NCI-H774 (cell line): ENCODE measurements at places on chromosomes 3 and 15.

GRCh38 chr3:149204390-149204991, 17.1 kb downstream of the CP start:
- no peak for DNase-seq

DNA sequence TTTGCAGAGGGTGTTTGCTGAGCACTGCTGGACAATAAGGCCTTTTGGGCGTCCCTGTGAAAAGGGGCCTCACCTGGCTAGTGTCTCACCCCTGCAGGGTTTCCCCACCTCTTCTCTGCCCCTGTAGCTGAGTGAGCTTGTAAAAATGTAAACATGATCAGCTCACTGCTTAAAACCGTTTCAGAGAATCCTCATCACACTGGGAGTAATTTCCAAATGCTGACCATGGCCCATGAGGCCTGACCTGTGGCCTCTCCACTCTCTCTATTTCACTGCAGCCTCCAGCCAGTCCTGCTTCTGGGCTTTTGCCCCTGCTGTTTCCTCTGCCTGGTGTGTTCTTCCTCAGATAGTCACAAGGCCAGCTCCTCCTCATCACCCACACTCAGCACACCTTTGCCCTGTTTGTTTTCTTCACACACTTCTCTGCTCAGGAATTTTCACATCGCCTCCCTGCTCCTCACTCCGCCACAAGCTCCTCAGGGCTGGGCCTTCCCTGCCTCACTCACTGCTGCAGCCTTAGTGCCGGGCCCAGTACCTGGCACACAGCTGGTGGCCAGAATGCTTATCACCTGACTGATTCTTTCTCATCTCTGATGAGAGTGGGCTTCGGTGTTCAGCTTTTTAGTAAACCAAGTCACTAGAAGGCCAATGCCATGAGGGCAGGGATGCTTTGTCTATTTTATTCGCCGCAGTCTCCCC, 79.3 kb upstream of the SEC13 start:
- DNase-seq, result no peak

- no peak for DNase-seq
Observed at GRCh38 chr15:52082197-52083036, 30.2 kb downstream of the BCL2L10 start.

- no peak for DNase-seq
Observed at GRCh38 chr3:108345492-108346205, 49.3 kb downstream of the HHLA2 start.

DNA sequence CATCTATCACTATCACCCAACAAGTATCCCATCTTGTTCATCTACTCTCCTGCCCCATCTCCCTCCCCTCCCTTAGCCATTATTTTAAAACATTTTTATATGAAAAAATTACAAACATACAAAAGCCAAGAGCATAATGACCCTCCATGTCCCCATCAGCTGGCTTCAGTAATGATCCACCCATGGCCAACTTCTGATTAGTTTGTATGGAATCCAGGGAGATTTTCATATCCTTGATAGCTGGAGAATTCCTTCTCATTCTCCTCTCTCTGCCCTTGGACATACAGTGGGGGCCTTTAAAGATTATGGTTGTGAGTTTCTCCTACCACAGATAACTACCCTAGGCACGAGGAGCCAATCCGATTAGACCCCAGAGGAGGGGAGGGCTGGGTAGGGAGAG, 40.2 kb downstream of the IRAK2 start:
- DNase-seq, result no peak

DNA sequence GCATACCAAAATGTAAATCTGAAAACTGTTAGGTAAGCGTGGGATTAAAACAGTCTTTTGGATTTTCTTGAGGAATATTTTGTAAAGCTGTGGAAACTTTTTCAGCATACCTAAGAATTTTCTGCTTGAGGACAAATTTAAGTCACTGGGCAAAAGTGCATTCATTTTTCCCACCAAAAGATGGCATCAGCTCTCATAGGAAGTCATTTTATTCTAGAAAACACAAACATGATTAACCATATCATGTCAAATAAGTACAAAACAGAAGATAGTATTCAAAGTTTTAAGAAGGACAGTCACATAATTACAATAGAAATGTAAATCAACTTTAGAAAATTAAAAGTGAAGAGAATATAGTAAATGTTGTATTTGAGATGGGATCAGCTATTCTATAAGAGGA, 63.5 kb downstream of the SLC49A4 start:
- no peak for DNase-seq

DNA sequence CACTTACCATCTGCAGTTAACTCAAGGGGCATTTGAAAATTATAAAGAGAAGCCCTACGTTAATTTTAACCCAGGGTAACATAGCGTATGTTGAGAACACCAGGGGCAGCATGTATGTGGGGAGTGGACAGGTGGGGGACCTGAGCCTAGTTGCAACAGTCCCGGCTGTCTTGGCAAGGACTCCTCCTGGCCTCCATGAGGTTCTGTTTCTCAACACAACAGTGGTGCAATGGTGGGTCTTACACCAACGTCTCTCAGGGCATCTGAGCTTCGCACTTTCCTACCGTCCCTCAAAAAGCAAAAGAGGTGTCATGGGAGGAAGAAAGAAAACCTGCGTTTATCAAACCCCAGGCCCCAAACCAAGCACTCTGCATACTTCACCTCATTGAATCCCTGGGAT, 50.6 kb downstream of the MGLL start:
- no peak for DNase-seq

DNA sequence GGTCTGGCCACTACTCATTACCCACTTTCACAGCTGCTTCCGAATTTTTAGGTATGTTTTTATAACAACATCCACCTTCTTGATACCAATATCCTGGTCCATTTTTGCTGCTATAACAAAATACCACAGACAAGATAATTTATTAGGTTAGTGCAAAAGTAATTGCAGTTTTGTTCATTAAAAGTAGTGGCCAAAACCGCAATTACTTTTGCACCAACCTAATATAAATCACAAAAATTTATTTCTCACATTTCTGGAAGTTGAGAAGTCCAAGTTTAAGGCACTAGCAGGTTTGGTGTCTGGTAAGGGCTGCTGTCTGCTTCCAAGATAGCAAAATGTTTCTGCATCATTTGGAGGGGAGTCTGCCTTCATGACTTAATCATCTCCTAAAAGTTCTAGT, 624.7 kb upstream of the ALCAM start:
- no peak for DNase-seq

DNA sequence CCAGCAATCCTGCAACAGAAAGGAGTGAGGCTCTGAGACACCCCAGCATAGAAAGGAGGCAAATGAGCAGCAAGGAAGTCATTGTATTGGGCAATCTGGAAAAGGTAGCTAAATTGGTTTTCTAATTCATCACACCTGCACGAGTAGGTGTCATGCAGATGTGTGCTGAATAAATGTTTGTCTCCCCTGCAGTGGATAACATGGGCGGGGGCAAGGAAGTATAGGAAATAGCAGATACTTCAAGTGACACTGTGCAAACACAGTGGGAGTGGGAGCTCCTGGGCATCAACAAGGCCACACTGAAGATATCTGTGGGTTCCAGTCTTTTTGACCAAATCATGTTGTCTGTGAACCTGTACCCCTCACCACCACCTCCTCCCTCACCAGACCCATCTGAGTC, 14.4 kb upstream of the HTR3E start:
- DNase-seq, result peak; percentile 34

DNA sequence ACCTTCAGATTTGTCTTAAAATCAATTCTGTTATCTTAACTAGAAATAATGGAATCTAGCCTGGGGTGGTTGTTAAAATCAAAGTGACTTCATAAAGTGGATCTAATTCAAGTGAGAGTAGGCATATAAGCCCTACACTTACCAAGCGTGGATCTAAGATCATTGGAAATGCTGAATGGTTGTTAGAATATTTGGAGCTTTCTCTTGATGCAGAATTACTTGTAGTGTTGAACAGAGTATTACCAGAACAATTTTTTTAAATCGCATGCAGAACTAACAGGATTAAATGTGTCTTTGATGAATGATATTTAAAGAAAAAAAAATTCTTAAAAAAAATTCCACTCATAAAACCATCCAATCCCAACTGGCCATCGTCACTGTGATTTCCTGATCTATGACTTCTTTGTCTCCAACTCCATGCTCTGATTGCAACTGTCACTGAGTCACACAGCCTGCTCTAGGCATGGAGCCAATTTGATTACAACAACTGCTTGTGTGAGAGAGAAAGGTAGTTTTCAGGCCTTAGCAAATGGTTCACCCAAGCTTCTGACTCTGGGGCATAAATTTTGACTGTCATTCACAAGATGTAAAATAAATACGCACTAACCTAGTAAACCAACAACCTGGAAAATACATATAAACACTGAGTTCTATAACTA, 25.9 kb upstream of the SPRED1 start:
- DNase-seq, result peak; percentile 30

DNA sequence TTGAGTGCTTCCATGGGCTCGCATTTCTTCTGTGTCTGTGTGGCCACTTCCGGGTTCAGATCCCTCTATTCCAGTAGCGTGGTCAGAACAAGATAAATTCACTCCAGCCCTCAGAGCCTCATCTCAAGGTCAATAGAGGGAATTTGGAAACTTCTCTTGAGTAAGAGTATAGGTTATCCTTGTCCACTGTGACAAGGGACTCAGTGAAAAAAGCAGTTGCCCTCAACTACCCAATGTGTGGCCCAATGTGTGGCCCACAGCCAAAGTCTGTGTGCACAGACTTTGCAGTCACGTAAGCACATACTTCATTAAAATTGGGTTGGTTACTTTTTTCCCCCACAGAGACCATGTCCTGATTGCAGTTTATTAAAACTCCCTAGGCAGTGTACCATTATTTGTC, 305.6 kb upstream of the SEMA6D start:
- DNase-seq, result no peak

DNA sequence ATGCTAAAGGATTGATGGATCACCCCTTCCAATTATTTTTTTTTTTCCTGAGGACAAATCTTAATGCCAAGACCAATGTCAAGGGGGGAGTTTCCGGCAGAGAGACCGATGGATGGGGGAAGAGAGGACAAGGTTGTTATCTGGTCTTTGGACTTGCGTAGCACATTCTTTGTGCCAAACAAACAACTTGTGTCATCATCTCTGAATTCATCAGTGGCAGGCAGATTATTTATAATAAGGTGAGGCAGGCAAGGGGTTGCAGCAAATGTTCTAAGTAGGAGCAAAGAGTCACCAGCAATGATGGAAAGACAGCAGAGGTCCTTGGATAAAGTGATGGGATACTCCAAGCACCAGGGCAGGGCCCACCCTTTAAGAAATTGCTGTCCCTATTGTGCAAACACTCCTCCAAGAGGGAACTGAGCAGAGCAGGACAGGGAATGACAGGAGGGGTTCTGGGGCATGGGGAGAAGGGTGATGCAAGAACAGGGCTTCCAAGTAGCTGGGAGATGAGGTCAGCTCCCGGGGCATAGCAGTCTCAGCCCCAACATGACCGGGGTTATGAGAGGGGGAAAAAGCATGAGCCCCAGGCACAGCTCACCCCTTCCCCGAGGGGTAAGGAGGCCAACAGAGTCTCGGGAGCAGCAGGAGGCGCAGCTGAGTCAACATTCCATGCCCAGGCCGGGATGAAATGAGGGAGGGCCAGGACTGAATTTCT, 57.4 kb downstream of the ANXA2 start:
- no peak for DNase-seq

- no peak for DNase-seq
Observed at GRCh38 chr15:53880357-53880756, 97.9 kb upstream of the UNC13C start.

DNA sequence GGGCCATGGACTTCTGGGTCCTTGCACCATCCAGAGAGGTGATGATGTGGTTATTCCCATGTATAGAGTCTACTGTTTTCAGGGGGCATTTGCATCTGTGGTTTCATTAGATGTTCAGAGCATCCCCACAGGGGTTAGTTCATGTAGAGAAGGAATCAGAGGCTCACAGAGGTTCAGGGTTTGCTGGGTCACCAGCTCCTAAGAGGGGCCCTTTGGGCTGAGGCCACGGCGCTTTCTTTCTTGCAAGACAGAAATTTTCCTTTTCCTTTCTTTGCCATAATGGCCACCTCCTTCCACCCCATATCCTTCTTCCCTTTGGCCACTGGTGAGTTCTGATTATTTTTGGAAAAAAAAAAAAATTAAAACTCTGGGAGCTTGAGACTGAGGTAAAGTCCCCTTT, 62.3 kb downstream of the APBA2 start:
- no peak for DNase-seq

DNA sequence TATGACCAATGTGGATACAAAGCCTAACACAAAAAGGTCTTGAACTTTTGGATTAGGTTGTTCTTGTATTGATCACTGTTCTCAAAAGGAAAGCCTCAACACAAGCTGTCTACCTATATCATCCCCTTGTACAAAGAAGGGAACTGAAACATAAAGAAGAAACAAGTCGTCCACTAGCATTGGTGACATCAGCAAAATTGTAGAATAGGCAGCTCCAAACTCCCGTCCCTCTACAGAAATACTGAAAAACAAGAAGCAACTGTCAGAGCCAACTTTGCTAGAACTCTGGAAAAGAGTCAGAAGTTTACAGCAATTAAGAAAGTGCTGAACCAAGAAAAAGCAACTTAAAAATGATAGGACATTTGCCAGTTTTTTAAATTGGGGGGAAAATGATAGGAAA, 7.5 kb upstream of the NR1I2 start:
- no peak for DNase-seq

GRCh38 chr15:57527382-57528091, 64.2 kb upstream of the MYZAP start:
- DNase-seq, result peak; percentile 73

DNA sequence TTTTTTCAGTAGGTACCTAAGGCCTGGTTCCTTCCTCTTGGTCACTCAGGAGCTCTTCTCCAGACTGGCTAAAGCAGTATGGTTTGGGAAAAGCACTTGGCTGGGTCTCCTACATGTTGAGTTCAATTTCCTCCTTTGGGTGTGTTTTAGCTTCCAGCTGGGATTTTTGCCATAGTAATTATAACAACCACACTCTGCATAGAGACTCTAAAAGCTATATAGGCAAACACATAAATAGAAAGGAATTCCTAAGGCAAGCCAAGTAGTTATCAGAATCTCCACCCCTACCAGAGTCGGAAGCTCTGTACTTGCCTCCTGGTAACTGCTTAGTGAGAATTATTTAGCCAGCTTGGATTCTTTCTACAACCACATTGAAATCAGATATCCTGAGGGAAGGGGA, 48.6 kb downstream of the FOXL2 start:
- DNase-seq, result no peak

- no peak for DNase-seq
Observed at GRCh38 chr15:92901072-92901761, 1.1 kb downstream of the CHD2 start.
